ENCODE measurements at places on chromosomes 11 and 22. TPM values are rescaled to one million over a fixed set of nuclear protein-coding genes. Genes with fewer than 3 reads are reported as not detected.

DNA sequence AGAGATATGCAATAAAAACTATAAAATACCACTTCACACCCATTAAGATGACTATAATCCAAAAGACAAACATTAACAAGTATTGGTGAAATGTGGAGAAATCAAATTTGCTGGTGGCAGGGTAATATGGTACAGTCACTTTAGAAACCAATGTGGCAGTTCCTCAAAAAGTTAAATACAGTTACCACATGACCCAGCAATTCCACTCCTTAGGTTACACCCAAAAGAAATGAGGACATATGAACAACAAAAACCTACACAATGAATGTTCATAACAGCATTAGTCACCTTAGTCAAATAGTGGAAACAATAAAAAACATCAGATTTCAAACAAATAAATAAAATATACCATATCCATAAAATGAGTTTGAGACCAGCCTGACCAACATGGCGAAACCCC, 52.6 kb downstream of the RDX start:
- no peak for DNase-seq

DNA sequence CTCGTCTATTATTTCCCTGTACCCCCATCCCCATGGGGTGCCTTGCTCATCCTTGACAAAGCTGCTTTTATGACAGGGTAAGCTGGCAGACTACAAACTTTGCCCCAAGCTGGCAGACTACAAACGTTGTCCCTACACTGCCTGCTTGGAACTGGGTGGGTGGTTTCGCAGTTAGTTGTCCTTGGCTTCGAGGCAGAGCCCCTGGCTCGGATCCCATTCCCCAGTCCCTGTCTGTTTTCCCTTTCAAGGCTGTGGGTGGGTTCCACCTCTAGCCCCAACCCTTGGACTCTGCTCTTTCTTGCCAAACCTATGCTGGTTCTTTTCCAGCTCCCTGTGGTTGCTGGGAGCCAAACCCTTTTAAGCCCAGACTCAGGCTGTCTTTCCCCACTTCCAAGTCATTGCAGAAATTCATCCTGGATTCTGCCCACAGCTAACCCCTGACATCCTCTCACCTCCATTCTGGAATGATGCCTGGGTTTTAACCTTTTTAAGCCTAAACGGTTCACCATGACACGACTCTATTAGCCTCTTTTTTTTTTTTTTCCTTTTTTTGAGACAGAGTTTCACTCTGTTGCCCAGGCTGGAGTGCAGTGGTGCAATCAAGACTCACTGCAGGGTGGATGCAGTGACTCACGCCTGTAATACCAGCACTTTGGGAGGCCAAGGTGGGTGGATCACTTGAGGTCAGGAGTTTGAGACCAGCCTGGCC, 9.2 kb upstream of the RBM14 start:
- DNase-seq = peak; percentile 89

DNA sequence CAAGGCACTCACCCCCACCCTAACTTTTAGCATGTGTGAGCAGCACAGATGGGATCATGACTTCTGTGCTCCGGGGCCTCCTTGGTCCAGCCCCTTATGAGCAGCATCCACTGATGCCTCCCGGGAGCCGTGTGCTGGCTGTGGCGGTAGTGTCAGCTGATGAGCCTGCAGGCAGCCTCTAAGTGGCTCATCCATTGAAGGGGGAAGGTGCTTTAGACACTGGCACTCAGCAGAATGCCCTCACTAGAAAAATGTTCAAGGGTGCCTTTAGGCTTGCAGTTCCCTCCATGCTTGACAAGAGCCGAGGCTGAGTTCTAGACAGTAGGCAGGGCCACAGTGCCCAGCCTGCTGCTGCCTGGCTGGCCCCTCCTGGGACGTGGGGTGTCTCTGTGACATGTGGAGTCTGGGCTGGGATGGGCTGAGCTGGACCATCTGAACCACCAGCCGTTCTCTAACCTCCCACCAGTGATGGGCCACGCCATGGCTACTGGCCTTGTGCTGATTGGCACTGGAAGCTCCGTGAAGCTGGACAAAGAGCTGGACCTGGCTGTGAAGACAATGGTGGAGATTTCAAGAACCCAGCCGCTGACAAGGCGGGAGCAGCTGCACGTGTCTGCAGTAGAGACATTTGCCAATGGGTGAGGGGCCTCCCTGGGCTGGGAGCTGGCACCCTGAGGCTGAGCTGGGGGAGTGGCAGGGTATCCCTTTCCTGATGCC, 5.8 kb downstream of the TTC38 start:
- no peak for DNase-seq

DNA sequence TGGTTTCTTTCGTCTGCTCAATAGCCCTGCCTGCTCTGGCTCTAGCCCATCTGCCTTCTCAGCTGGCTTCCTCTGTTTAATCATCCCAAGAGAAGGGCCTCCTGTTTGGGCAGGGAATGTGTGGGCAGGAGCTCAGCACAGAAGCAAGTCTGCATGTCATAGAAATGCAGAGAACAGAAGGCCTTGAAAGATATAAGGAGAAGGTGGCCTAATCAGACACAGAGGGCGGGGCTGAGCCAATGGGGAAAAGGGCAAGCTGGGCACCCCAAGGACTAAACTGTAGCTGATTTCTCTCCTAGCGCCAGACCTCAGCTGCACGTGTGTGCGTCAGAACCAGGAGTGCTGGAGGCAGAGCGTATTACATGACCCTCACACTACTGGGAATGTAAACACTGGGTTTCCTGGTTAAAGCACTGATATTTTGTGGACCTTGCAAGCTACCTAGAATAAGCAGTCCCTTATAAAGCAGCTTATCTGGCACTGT, 7.6 kb upstream of the CCKBR start:
- peak; percentile 27 for DNase-seq

- DNase-seq = no peak
These were observed 736.0 kb upstream of the CCDC90B start for GRCh38 chr11:84022201-84022600.

ABCG4 gene
- total RNA-seq = 0.17 TPM

- DNase-seq = no peak
These were observed 56.9 kb downstream of the ATG16L2 start for GRCh38 chr11:72871119-72871518.

DNA sequence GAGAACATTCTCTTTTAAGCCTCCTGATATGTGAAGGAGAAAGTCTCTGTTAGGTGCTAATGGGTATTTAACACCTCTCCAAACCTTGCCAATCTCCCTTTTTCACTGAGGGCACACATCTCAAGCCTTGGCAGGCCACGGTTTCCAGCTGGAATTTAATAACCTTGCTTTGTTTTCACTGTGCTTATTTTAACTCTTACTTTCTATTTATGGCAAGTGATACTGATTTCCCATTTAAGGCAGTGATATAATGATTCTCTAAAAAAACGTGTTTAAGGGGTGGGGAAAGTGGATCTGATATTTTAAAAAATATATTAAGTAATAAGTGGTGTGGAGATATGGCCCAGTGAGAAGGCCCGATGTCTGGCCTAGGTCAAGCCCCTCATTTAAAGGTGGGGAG, 1.1 kb upstream of the RASD2 start:
- no peak for DNase-seq

- no peak for DNase-seq
These were observed 565.1 kb upstream of the CCDC179 start for GRCh38 chr11:23425381-23425780.

PVALB gene
- not detected for total RNA-seq

ANGPTL5 gene
- total RNA-seq = 0.09 TPM

ZNRF3 gene
- 13.6 TPM for total RNA-seq

- no peak for DNase-seq
These were observed 23.5 kb upstream of the ARHGAP8 start for GRCh38 chr22:44728761-44729324.

- no peak for DNase-seq
These were observed 1237.9 kb downstream of the FAM181B start for GRCh38 chr11:81495699-81496292.

DNA sequence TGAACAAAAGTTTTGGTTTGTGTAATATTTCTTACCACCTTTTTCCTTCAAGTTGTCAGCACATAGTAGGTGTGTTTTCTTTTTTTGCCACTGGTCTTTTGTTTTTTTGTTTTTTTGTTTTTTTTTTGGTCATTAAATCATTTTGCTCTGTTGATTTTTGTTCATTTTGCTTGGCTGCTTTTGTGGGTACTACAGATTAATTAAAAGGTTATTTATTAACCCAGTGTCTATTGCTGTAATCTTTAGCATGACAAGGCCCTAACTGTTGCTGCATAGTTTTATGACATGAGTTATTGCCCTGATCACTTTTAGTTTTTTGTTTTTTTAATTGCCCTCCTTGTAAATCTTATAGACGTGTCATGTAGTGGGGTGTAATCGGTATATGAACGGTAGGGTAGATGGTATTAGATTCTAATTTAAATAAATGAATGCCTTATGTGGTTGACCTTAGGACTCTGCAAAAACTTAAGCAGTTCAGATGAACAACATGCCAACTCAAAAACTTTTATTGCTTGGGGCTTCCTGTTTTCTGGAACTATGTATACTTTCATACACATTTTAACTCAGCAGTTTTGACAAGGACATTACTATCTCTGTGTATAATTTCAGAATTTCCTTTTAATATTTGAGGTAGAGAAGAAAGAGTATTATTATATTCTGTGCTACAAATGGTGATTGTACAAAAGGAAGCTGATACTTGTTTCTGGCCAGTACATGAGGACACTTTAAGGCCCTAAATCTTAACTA, 7.9 kb downstream of the EWSR1 start:
- DNase-seq = no peak

GRCh38 chr11:5891216-5891800, 1.7 kb upstream of the OR52E5 start:
- no peak for DNase-seq

DNA sequence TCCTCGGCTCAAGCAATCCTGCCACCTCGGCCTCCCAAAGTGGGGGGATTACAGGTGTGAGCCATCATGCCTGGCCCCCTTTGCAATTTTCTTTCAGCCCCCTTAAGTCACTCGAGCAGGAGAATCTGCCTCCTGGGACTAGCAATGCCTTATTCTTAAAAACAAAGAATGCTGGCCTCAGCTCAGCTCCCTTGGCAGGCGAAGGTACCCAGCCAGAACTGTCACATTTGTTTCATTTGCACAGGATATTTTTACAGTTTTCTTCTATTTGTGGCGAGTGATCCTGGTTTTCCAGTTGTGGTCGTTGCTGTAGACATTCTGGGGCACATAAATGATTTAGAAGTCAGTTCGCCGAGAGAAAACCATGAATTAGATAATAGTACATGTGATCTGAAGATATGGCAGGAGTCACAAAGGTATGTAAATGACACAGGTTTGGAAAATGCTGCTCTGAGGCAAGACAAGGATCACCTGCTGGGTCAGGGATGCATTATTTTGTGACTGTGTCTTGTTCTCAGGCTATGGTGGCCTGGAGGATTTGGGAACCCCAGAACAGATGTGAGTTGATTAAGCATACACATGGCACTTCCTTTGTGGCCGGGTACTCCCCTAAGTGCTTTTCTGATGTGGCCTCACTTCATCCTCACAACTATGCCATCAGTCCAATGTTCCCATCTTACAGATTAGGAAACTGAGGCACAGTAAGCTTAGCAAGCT, 51.2 kb upstream of the SLC22A12 start:
- DNase-seq = no peak

DNA sequence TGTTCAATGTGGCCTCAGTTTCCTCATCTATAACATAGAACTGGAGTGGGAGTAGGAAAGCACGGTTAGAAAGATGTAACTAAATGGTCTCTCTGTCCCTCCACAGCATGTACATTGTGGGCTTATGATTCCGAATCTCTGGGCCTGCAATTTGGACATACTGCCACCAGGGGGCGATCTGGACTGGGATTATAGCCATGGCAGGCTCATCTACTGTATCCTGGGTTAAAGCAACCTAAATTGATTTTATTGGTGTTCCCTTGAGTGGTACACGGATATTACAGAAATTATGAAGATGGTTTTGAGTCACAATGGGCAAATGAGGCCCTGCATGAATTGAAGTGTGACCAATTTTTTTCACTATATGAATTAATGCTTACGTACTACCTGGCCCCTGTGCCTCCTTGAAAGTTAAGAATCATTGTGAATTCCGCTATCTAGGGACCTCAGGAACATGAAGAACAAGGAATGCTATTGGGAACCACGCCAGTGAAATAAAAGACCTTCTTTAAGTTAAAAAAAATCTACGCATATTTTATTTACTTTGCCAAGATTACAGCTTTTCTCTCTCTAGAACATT, 32.9 kb downstream of the TST start:
- DNase-seq = no peak

TRAF6 gene
- total RNA-seq = 16.8 TPM

GRCh38 chr11:72433455-72434036, 785 bp downstream of the CLPB start:
- no peak for DNase-seq

DNA sequence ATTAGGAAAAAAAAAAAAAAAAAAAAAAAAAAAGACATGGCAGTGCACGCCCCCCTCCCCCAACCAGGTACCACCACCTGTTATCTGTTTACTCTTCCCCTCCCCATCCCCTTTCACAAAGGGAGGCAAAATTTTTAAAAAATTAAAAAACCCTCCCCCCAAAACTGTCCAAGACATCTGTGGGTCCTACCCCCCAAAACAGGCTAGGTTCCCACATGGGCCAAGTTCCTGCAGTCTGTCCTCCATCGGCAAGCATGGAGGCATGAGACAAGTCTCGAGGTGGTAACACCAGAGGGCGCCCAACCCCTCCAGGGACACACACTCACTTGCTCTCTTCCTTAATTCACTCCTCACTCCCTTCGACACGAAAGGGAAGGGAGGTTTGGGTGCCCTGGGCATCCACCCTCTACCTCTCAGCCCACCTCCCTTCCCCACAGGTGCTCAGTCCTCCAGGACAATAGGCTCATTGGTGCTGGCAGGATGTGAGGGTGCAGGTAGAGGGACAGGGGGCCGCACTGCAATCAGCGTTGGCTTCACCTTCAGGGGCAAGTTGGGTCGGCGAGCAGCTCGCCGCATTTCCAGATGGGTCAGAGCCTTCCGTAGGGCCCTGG, 2.2 kb upstream of the TUT1 start:
- peak; percentile 84 for DNase-seq

CASP5 gene
- not detected for total RNA-seq

DNA sequence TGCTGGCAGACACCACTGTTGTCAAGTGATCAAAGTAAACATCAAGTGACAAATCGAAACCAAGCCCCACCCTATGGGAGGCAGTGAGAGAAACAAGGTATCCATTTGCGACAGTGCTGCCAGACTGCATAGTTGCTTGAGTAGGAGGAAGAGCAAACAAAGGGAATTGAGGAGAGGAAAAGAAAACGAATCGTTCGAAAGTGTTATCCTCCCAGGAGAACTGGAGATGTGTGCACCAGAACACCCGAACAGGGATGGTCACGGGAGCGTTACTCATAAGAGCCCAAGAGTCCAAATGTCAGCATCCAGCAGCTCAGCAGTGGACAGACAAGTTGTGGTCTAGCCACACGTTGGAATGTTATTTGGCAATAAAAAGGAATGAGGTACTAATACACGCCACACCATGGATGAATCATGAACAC, 58.4 kb upstream of the NUP50 start:
- no peak for DNase-seq

DNA sequence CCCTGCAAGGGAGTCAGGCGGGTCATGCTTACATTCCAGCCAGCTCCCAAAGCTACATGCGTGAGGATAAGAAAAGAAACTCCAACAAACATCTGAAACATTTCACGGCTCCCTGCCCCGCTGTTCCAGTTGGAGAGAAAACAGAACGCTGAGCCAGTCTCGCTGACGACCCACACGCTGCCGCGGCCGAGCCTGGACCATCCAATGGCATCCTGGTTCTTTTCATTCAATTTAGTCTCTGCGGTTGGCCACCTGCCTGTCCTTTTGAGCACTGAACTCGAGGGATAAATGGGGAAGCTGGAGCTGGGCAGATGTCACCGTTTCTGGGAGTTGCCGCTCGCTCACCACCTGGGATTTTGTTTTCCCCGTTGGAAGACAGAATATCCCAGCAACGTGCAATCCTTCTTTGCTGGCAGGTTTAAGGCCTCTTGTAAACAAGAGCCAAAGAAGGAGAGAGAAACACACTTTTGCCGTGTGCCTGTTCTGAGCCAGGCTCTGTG, 45.3 kb upstream of the SHISAL1 start:
- peak; percentile 67 for DNase-seq

All from mucosa of gallbladder (tissue), 1 donor.